ENCODE measurements at places on chromosomes 1 and 21.

- DNase-seq = no peak
These were observed 91.3 kb upstream of the COA6 start for GRCh38 chr1:234281826-234282489.

DNA sequence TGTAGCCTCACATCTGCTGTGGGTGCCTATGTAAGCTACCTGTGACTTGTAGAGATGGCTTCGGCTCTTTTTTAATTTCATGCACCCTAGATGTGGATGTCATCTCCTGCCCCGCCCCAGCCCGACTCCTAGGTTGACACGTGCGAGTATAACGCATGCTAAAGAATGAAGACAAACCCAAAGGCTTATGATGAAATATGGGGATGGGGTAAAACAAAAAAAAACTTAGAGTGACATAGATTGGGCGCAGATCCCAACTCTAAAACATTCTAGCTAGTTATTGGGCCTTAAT, 613 bp upstream of the ERO1B start:
- no peak for DNase-seq

GRCh38 chr1:95876276-95876675, 642.3 kb downstream of the RWDD3 start:
- DNase-seq = no peak

DNA sequence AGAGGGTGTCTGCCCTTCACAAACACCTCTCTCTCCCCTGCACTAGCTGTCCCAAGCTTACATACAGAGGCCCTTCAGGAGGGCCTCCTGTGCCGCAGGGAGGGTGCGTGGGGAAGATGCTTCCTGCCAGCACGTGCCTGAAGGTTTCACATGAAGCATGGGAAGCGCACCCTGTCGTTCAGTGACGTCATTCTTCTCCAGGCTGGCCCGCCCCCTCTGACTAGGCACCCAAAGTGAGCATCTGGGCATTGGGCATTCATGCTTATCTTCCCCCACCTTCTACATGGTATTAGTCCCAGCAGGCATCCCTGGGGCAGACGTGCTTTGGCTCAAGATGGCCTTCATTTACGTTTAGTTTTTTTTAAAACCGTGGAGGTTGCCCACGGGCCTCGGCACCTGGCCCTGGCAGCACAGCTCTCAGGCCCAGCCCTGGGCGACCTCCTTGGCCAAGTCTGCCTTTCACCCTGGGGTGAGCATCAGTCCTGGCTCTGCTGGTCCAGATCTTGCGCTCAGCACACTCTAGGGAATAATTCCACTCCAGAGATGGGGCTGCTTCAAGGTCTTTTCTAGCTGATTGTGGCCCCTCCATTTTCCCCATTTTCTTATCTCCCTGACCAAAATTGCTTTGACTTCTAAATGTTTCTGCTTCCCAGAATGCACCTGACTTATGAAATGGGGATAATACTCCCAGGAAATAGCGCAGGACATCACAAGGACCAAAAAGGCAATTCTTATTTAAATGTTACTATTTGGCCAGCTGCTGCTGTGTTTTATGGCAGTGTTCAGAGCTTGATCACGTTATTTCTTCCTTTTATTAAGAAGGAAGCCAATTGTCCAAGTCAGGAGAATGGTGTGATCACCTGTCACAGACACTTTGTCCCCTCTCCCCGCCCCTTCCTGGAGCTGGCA, 6.1 kb downstream of the NPPA start:
- DNase-seq = no peak

DNA sequence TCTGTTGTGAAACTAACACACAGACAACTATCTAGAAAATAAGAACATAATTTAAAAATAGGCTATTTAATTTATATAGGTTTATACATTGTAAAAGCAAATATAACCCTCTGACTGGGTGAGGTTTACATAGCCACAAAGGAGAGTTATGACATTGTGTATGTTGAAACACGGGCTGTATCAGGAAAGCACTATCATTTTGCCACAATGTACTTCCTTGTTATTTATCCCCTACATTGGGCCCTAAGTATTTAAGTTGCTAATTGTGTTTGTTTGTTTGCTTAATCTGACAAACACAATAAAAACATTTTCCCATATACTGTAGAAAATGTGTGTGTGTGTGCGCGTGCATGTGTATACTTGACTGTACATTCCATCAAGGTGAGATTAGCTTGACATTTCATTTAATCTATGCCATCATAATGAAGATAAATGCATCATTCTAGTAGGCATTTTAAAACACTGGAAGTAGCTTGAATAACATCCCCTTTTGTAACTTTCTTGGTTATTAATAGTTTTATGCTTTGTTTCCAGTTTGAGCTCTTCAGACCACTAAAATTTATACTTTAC, 72.1 kb downstream of the RGS13 start:
- DNase-seq = peak; percentile 65

DNA sequence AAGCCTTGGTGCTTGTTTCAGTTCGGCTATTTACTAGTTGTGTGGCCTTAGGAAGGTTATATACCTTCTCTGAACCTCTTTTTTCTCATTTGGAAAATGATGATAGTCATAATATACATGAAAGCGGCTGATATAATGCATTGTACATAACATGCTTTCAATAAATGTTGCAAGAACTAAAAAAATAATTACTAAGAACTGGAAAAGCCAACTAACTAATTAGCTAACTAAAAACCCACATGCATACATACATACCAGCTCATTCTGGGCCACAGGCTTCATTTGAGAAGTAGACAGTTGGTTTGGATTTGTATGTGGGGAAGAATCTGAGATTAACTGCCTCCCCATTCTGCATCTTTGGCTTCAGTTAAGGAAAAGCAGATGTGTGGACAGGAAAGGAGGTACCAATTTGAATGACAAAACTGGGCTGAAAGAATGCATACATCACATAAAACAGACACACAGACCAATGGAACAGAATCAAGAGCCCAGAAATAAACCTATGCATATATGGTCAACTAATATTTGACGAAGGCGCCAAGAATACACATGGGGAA, 217.9 kb downstream of the TM2D1 start:
- no peak for DNase-seq

GRCh38 chr1:71156590-71156989, 75.8 kb upstream of the ZRANB2 start:
- no peak for DNase-seq

GRCh38 chr1:42312576-42313212, 22.3 kb downstream of the FOXJ3 start:
- no peak for DNase-seq

- DNase-seq = no peak
These were observed 26.9 kb upstream of the EYA3 start for GRCh38 chr1:28115267-28115666.

GRCh38 chr1:232751393-232752140, 53.6 kb upstream of the MAP10 start:
- DNase-seq = no peak

DNA sequence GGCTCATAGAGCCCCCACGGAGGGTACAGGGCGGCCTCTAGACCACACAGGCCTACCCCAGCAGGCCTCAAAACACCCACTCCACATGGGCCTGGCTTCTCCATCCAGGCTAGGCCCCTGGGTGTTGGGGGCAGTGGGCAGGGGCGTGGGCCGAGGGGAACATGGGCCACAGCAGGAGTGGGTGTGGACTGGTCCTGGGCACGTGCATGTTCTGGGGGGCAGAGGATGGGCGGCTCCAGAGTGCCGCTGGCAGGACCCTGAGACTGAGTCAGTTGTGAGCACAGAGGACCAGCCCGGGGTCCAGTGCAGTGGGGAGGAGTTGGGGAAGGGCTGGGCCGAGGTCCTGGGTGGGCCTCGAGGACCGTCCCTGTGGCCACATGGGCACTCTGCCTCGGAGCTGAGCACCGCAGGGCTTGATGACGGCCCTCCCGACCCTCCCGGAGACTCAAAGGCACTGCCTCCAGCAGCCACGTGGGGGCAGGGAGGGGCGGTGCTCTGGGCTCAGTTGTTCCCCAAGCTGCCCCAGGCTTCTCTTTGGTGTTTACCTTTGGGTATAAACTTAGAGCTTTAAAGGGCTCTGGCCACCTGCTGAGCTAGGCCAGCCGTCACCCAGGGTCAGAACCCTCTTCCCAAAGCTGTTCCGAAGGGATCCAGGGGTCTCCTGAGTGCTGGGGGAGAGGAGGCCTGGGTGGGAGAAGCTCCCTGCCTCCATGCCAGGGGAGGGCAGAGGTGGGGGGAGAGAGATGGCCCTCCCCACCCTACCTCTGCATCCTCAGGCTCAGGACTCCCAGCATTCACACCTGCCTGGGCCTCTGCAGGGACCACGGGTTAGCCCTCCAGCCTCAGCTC, 79.9 kb downstream of the MORN1 start:
- no peak for DNase-seq

DNA sequence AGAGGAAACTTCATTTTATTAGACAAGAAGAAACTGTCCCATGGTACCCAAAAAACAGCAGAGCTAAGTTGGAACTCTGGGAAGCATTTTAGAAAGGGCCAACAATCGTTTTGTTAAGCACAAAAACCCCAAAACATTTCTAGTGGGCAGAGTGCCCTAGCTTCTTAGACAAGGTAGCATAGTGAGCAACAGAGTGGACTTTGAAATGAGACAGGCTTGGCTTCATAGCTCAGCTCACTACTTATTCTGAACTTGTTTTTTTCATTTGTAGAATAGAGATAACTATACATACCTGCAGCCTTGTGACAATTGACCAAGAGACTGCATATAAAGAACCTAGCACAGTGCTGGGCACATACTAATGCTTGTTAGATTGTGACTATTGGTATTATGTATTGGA, 50.1 kb downstream of the HLX start:
- no peak for DNase-seq

- DNase-seq = no peak
These were observed 10.5 kb downstream of the ACOT11 start for GRCh38 chr1:54558434-54559030.

DNA sequence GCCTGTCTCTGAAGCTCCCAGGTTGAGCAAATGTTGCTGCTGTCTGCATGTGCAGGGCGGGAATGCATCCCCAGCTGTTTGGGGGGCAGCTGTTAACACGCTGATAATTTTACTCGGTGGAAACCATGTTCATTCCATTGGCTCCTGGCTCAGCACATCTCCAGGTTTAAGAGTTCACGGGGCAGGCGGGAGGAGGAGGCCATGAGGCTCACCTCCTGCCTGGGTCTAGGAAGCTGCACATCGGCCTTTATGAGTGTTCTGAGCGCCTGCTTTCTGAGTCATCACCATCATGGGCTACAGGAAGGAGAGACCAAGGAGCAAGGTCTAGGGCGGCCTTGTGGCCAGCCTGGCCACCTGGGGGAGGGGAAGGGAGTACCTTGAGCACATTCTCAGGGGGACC, 29.7 kb downstream of the AJAP1 start:
- no peak for DNase-seq

- DNase-seq = no peak
These were observed 274.8 kb downstream of the PTPRC start for GRCh38 chr1:198913667-198914066.

GRCh38 chr21:45523411-45524101, 18.7 kb downstream of the SLC19A1 start:
- DNase-seq = no peak

DNA sequence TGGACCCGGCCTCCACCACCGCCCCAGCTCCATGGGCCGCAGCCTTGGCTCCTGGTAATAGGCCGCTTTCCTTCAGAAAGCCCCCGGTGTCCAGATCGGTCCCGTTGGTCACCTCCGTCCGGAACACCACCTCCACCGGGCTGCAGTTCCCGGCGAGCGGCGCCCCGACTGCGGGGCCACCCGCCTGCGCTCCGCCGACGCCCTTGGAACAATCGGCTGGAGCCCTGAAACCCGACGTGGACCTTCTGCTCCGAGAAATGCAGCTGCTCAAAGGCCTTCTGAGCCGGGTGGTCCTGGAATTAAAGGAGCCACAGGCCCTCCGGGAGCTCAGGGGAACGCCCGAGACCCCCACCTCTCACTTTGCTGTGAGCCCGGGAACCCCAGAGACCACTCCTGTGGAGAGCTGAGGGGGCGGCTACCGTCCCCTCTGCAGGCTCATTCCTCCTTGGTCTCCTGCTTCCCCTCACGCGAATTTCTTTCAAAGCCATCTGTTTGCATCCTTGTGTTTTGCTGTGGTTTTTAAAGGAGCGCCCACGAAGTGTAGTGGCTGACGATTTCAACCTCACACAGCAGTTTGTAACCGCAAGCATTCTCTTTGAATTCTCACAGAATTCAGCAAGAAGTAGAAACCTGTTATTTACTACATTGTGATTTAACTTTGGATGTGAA, 6.0 kb downstream of the FCRLB start:
- no peak for DNase-seq

- peak; percentile 21 for DNase-seq
These were observed 997 bp downstream of the CASZ1 start for GRCh38 chr1:10795276-10796021.

- DNase-seq = no peak
These were observed 145.7 kb upstream of the BARHL2 start for GRCh38 chr1:90862782-90863181.

GRCh38 chr1:53763461-53763860, 24.5 kb upstream of the GLIS1 start:
- no peak for DNase-seq

- DNase-seq = no peak
These were observed 199.3 kb downstream of the TTLL7 start for GRCh38 chr1:83799594-83799993.

GRCh38 chr1:246782120-246782900, 58.1 kb downstream of the SCCPDH start:
- peak; percentile 72 for DNase-seq

DNA sequence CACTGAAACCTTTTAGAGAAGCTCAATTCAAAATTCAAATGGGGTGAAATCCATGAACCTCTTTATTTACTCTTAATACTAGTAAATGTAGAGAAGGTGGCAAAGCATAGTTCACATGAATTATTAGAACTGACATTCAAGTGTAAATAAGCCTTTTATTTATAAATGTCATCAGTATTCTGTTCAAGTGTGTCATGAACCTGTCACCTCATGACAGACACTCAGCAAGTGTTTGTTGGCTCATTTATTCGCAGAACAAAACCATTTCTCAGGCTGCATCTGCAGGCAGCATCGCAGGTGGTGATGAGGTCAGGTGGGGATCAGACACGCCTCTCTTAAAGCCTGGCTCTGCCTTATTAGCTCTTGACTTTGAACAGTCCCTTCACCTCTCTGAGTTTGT, 116.6 kb downstream of the SETD4 start:
- DNase-seq = no peak

DNA sequence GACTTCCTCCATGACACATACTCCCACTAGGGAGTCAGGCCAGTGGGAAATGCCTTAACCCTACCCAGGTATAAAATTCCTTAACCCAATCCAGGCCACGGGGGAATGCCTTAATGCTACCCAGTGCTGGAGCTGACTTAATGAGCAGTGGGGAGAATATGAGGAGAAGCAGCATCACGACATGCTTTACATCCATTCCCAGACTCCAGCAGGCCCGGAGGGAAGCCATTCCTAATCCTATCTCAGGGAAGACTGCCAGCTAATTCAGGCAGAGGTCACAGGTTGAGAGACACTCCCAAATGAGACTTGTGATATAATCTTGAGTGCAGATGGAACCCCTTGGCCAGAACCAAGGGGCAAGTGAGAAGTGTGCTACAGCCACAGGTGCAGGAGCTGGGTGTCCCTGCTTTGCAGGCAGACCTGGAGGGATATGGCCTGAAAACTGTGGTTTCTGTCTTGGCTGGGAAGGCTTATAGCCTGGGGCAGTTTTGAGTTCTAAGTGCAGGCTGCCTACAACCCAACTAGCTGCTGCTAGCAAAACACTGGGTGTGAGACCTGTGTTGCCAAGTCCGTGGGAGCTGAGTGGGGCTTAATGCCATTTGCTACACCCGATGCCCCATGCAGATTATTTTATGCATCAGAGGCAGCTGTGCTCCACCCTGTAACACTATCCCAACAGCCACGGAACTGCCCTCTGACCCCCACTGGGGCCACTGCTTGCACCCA, 45.1 kb upstream of the GUCA2A start:
- DNase-seq = no peak

All from foreskin keratinocyte (primary cell).